ENCODE measurements at places on chromosomes 12 and 14. TPM values are rescaled to one million over a fixed set of nuclear protein-coding genes. Genes with fewer than 3 reads are reported as not detected.
A peak's percentile ranks its signal among the peaks of the same experiment; 100 is the strongest.

Gene PLBD2
- total RNA-seq, result 40.3 TPM

Gene SERPINA1
- 9.1 TPM for total RNA-seq

- peak; percentile 59 for DNase-seq
Observed at GRCh38 chr14:104364830-104365229, 214.7 kb upstream of the C14orf180 start.

- DNase-seq, result no peak
Observed at GRCh38 chr12:84791444-84791843, 121.2 kb downstream of the SLC6A15 start.

Gene FGF6
- not detected for total RNA-seq

GRCh38 chr12:123126294-123127181 is 24.4 kb downstream of the PITPNM2 start:
- DNase-seq, result no peak

Gene ZNF740
- 31.5 TPM for total RNA-seq

DNA sequence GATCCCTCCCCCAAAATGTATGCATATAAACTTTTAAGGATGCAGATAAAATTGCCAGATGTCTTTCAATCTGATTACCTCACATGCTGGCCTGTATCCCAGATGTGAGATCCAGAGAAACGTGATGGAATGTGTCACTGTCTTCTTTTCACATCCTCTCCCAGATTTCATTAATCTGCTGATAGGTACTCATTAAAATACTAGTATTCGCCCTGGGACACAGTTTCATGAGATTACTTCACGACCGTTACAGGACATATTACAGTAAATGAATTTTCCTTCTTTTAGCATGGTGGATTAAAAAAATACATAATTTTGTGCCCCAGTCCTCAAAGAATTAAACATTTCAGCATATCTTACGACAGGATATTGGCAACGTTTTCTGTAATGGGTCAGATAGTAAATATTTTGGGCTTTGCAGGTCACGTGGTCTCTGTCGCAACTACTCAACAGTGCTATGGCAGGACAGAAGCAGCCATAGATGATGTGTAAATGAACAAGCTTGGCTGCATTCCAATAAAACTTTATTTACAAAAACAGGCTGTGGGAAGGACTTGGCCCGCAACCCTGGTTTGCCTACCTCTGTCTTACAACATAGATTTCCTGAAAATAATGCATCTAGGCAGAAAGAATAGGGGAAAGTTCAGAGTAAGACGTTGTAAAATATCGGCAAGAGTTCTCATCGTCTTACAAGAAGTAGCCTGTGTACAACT is 156.0 kb upstream of the DIO3 start:
- no peak for DNase-seq

DNA sequence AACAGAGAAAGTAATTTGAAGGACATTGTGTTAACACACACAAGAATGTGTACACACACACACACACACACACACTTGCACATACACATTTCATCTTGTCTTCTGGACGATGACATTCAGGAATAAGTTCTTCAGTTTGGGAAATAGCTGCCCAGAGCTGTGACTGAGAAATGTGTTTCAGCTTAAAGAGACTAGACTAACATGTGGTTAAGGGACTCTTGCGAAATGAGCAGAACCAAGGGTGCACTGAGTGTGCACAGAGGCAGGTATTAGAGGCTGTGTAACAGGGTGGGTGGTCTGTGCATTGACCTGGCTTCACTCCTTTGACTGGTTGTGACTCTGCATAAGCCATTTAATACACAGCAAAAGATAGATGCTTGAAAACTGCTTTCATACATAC is 29.4 kb upstream of the KCNA5 start:
- DNase-seq, result no peak

Data from Right ventricle myocardium inferior (tissue), 1 donor.